HFFc6 (cell line): ENCODE measurements at places on chromosomes 6 and 20. TPM values are rescaled to one million over a fixed set of nuclear protein-coding genes. Genes with fewer than 3 reads are reported as not detected.

- peak; percentile 78 for DNase-seq
- peak overlapping the region; percentile 72 for H3K4me3 ChIP-seq
- H3K27me3 ChIP-seq, result no peaks in the 10 kb centered on the region
- H3K36me3 ChIP-seq, result peaks cover 29% of the 10 kb centered on the region
- peaks cover 88% of the 10 kb centered on the region for H3K4me1 ChIP-seq
Measured at GRCh38 chr6:139973669-139974344, 599.4 kb upstream of the CITED2 start.

GRCh38 chr6:79543886-79544285 lies 6.7 kb upstream of the LCA5 start:
- H3K4me3 ChIP-seq, result peak overlapping the region; percentile 71; the same call in 1 of the 2 replicates
- peaks cover 29% of the 10 kb centered on the region for H3K4me1 ChIP-seq
- H3K27ac ChIP-seq, result peak overlapping the region; percentile 98

GRCh38 chr6:159074120-159074684 lies 29.4 kb upstream of the TAGAP start:
- peak; percentile 12 for DNase-seq
- H3K4me1 ChIP-seq, result no peaks in the 10 kb centered on the region
- H3K27ac ChIP-seq, result no peak overlapping the region
- H3K27me3 ChIP-seq, result peaks cover 22% of the 10 kb centered on the region
- H3K4me3 ChIP-seq, result peak overlapping the region; percentile 84

- H3K36me3 ChIP-seq, result no peaks in the 10 kb centered on the region
- peaks cover 42% of the 10 kb centered on the region for H3K4me1 ChIP-seq
- peak; percentile 16 for DNase-seq
- H3K27ac ChIP-seq, result no peak overlapping the region
Measured at GRCh38 chr20:8129211-8129976, 2.7 kb upstream of the PLCB1 start.

GRCh38 chr6:131950767-131951575 lies at the start of gene CCN2:
Gene CCN2, minus strand, starts transcription at chr6:131951372. Its CDS starts 200 bp downstream, at chr6:131951172.
- H3K27ac ChIP-seq, result peak within 1 kb of the TSS; percentile 97
- H3K4me1 ChIP-seq, result peaks cover 77% of the 10 kb centered on the region
- H3K4me3 ChIP-seq, result peak within 1 kb of the TSS; percentile 99
- DNase-seq, result peak; percentile 99
- H3K27me3 ChIP-seq, result peaks cover 49% of the 10 kb centered on the region

DNA sequence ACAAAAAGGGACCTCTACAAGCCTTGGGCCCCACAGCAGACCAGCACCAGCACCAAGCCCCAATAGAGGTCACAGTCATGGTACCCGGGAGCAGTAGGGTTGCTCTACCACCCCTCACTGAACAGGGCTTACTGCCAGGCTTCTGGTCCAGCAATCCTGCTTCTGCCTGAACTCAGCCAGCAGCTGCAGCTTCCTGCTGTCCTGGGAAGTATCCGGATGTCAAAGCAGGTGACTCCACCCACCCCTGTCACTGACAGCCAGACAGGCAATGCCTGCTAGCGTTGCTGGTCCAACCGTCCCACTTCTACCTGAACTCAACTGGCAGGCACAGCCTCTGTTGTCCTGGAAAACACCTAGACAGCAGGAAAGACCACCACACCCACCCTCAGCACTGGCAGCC lies 47.0 kb upstream of the PCSK2 start:
- no peaks in the 10 kb centered on the region for H3K27me3 ChIP-seq
- DNase-seq, result no peak
- no peak overlapping the region for H3K4me3 ChIP-seq

- H3K4me1 ChIP-seq, result peaks cover 62% of the 10 kb centered on the region
- peaks cover 4% of the 10 kb centered on the region for H3K36me3 ChIP-seq
- H3K4me3 ChIP-seq, result no peak overlapping the region
- no peaks in the 10 kb centered on the region; the same call in 1 of the 2 replicates for H3K27me3 ChIP-seq
- no peak for DNase-seq
Measured at GRCh38 chr6:1322156-1322555, 10.3 kb downstream of the FOXQ1 start.

DNA sequence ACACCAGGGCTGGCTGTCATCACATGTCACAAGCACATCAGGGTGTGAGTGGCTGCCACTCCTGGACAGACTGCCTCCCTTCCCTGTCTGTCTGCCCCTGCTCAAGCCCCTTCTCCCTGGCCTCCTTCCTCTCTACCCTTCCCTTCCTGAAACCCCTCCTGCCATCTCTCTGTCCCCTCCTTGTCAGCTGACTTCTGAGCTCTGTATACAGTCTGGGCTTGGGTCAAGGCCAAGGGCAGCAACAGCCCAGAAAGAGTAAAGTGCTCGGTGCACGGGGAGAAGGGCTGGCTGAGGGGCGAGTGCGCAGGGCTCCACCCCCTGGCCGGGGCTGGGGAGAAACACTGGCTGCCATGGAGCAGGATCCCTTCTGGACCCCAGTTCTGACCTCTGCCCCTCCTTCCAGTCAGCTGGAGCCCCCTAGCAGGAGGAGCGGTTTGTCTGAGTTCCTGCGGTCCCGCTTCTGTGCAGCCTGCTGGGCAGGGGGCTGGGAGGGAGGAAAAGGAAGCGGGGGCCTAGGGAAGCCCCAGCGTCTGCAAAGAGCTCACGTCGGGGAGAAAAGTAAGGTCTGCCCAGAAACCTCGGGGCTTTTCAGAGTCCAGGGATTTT lies 2.0 kb downstream of the LKAAEAR1 start:
- peaks cover 8% of the 10 kb centered on the region; the same call in 1 of the 2 replicates for H3K4me1 ChIP-seq
- H3K27me3 ChIP-seq, result peaks cover 24% of the 10 kb centered on the region
- H3K4me3 ChIP-seq, result no peak overlapping the region
- DNase-seq, result no peak

DNA sequence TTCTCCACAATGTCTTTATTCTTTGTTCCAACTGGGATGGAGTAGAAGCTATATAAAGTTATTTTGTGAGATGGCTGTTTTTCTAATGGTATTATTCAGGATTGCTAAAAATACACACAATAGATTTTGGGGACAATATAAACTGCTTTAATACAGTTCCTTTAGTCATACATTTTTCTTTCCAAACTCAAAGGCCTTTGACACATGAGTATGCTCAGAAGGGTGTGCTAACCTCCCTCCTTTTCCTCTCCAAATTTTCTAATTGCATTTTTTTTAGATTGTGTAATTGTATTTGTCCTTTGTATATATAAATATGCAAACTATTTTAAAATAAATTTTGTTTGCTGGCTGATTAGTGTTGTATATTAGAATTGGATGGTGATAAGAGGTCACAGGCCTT lies 119.6 kb upstream of the FOXO3 start:
- DNase-seq, result no peak
- H3K4me1 ChIP-seq, result peaks cover 21% of the 10 kb centered on the region
- H3K4me3 ChIP-seq, result no peak overlapping the region
- no peak overlapping the region for H3K27ac ChIP-seq
- H3K27me3 ChIP-seq, result no peaks in the 10 kb centered on the region

DNA sequence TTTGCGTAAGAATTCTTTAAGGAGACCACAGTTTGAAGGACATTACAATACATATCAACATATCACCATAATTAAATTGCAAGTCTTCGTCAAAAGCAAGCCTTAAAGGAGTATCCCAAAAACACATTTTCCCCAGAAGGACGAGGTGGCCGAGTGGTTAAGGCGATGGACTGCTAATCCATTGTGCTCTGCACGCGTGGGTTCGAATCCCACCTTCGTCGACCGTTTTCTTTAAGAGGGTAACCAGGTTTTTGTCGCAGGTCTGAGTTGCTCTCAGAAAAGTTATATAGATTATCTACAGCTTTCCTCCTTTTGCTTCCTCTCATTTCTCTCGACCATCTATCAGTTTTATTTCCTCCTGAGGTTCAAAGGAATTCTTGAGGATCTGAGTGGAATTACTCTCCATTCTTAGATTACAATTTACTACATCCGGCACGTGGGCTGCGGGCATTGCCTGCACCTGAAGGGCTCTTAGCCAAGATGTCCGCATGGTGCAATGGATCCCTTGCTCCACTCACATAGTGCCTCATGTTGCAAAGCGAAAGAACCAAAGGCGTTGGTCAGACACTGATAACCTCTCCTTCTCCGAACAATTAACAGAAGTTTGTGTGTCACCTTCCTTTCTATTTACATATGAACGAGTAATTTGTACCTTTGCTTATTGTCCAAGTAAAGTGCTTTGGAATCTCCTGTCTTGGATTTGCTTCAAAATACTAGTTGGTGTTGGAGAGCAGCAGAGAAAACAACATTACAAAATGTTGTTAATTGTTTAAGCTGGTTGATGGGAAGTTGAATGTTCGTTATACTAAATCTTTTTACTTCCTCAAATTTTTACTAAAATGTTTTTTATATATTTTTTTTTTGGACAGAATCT lies 14.0 kb downstream of the POM121L2 start:
- DNase-seq, result peak; percentile 70
- peaks cover 55% of the 10 kb centered on the region for H3K4me1 ChIP-seq
- H3K4me3 ChIP-seq, result peak overlapping the region; percentile 94
- no peaks in the 10 kb centered on the region for H3K36me3 ChIP-seq
- H3K27me3 ChIP-seq, result peaks cover 4% of the 10 kb centered on the region

The GINS1 gene
- total RNA-seq, result 6.7 to 13.9 TPM (median 13.2 TPM) in 3 replicates

The SMIM28 gene
- not detected in 3 replicates for total RNA-seq

The BPIFA3 gene
- not detected in 3 replicates for total RNA-seq

The SLC52A3 gene
- 0.08 TPM in 1 of 3 replicates, not detected in the others for total RNA-seq

The SLC24A3 gene
- total RNA-seq, result not detected in 3 replicates

The LKAAEAR1 gene
- not detected in 3 replicates for total RNA-seq
